ENCODE measurements at places on chromosomes 3 and 15.
A peak's percentile ranks its signal among the peaks of the same experiment; 100 is the strongest.

- DNase-seq, result no peak
Observed at GRCh38 chr3:172553526-172554252, 30.5 kb upstream of the TNFSF10 start.

- DNase-seq, result no peak
Observed at GRCh38 chr3:66037986-66038369, 740 bp downstream of the MAGI1 start.

DNA sequence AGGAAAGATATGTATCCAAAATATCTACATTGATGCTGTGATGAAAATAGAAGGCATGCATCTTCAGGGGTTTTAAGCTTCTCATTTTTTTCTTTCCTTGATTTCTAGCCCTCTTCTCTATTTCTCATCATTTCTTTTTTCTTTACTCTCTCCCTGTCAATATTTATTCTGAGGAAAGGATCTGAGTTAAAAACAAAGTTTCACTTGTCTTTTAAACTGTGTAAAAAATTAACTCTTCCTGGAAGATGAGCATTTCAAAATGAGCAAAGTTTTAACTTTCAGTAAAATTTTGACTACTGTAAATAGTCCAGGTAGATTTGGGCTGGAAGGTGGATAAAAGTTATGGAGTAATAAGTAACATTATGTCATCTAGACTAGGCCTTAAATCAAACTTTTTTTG lies 500.2 kb upstream of the GBE1 start:
- DNase-seq, result no peak

GRCh38 chr3:27025718-27026117 lies 343.5 kb downstream of the NEK10 start:
- DNase-seq, result no peak

DNA sequence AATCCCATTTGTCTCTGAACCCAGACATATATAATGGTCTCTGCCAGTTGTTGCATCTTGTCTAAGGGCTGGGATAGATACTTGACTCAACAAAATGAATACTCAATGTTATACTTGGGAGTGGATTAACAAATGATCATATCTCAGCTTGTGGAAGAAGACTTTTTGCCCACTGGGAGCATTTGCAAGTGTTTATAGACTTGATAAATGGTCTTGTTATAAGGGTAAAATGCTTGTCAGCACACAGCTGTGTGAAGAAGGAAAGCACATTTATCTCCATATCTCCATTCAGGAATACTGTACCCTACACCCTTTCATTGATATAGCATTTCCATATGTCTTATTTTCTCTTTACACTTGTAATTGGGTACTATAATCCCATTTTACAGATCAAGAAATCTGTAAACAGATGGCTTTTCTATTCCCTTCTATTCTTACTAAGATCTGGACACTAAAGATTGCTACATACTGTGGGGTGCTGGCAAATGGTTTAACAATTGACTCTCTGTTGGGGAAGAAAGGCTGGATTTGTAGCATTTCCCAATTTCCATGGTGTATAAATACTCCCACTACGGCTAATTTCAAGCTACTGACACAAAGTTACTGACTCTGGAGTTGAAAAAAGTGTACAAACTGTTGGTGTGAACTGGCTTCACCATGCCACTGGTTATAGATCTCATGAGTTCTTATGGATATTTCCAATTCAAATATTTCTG lies 154.6 kb downstream of the CHST2 start:
- no peak for DNase-seq

DNA sequence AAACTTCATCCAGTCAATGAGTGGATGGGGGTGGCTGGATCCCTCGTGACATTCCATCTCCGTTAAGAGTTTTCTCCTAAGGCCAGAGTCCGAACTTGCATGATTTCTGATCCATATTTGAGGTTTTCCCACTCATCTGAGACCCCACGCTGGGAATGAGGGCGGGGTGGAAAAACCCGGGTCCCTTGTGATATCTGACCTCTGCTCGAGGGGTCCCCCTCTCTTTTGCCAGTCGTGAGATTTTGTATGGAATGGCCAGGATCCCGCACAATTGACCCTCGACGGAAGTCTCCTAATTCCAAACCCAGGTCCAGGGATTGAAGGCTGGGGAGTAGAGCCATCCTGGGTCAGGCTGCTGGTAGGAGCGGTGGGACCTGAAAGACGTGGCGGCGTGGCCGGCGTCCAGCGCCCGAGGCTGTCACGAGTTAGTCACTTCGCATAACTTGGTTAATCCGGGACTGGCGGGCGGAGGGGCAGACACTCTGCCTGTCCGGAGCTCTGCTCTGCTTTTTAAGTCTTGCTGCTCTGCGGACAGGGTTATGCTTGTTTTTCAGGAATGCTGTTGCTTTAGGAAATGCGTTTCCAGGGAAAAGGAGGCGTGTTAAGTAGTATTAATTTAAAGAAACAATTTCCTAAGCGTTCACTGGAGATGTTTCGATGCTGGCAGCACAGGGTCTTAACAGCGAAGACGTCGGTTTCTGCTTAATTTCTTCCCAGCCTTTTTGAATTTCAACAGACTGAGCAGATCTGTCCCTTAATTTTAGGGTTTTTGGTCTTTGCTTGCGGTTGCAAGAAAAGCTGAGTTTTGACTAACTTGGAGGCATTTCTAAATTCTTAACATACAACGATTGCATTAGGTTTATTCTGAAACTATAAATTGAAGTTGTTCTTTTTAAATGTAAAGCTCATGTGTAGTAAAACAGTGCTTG lies 69.7 kb upstream of the LRRFIP2 start:
- no peak for DNase-seq

DNA sequence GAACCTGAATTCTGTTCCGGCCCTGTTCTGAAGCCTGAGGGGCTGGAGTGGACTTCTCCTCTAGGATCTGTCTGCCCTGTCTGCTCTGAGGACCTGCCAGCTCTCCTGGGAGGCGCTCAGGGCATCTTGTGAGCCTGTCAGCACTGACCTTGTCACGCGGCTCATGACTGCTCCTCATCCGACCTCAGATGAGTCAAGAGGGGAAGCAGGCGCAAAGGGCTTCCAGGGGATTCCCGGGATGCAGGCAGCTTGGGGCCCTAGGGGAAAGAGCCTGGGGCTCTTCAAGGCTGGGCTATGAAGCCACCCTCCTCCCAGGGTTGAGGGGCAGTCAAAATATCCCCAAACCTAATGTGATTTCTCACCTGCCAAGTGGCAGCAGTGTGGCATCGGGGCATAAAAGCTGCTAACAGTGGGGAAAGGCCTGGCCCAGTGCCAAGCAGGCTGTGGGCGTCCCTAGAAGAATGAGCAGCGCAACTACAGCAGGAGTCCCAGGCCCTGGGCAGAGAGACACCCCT lies 27.6 kb upstream of the ANKDD1A start:
- no peak for DNase-seq

- no peak for DNase-seq
Observed at GRCh38 chr3:24479816-24480215, 14.8 kb downstream of the THRB start.

DNA sequence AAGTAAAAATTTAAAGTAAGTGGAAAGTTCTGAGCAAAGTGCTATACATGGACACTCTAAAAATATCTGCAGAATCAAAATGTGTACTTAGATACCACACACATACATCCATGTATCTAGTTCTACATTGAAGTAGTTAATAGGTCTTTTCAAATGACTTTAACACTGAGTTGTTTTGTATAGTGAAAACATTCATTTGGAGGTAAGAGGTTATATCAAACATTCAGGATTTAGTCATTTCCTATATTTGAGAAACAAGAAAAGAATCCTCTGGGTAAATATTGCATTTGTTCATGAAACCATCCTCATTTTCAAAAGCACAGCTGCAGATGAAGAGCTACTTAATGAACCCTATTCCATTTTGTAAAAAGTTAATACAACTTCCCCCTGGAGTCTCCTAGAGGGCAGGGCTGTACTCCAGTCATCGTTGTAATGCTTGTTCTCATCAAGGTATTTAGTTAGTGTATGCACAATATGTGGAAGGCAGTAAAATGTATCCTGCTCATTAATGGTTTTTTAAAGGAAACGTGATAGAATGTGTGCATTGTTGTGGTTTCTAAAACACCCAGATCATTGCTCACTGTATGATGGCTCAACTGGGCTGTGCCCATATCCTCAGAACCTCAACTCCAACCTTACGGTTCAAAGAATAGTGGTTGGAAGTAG lies 26.2 kb downstream of the ARPP21 start:
- no peak for DNase-seq

- no peak for DNase-seq
Observed at GRCh38 chr3:119099785-119100184, 46.2 kb upstream of the TEX55 start.

- no peak for DNase-seq
Observed at GRCh38 chr3:8665407-8665896, 20.9 kb upstream of the SSUH2 start.

GRCh38 chr15:57287123-57287521 lies 89.2 kb upstream of the CGNL1 start:
- no peak for DNase-seq

- no peak for DNase-seq
Observed at GRCh38 chr3:3429841-3430240, 250.3 kb upstream of the CRBN start.

DNA sequence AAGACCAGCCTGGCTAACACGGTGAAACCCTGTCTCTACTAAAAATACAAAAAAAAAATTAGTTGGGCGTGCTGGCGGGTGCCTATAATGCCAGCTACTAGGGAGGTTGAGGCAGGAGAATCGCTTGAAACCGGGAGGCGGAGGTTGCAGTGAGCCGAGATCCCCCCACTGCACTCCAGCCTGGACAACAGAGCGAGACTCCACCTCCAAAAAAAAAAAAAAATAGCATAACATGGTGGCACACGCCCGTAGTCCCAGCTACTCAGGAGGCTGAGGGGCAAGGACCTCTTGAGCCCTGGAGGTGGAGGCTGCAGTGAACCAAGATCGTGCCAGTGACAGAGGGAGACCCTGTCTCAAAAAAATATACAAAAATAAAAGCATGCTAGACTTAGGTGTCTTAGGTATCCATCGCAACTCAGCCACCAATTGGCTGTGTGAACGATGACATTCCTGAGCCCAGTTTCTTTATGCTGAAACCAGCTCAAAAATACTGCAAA lies 6.2 kb downstream of the PLCH1 start:
- DNase-seq, result no peak

GRCh38 chr3:62475306-62475705 lies 102.0 kb upstream of the FEZF2 start:
- no peak for DNase-seq

GRCh38 chr15:94478763-94479162 lies 247.4 kb downstream of the MCTP2 start:
- peak; percentile 1 for DNase-seq

GRCh38 chr3:166554023-166554422 lies 716.8 kb upstream of the BCHE start:
- DNase-seq, result no peak

DNA sequence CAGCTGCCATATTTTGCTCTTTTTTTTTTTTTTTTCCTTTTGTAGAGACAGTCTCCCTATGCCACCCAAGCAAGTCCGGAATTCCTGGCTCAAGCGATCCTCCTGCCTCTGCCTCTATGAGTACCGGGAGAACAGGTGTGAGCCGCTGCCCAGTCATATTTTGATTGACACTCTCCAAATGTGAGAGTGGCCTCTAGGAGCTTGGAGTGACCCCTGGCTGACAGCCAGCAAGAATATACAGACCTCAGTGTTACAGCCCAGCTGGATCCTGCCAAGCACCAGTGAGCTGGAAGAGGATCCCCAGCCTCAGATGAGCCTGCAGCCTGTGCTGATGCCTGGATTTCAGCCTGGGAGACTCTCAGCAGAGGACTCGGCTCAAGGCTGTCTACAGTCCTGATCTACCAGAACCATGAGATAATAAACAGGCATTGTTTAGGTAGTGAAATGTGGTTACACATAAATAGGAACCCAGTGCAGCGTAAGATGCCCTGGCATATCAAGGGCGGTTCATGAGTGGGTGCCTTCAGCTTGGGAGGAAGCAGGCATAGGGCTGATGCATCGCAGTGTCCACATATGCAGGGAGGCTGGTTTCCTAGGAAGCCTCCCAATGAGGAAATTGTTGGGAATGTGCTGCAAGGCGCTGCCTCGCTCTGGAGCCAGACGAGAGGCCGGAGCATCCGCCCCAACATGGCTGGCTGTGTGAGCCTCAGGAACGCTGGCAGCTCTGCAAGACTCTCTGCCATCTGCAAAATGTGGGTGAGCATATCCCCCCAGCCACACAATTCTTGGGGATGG lies 38.9 kb upstream of the ATP10A start:
- DNase-seq, result no peak

- DNase-seq, result no peak
Observed at GRCh38 chr3:120145542-120146285, 51.5 kb upstream of the GSK3B start.

DNA sequence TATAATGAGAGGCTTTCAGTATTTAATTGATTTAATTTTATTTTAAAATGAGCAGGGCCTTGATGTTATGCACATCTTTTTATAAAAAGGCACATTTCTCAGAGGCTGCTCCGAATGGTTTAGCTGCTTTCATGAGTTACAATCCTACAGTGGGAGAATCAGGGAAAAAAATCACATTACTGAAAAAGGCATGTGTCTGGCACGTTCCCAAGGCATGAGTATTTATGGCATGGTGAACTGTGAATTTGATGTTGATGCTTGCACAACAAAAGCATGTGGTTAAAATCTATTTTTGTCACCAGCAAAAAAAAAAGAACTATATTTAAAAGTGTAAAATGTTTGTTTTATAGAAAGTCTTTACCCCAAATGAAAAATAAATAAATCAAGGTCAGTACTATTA lies 485.2 kb upstream of the ROBO2 start:
- DNase-seq, result no peak

DNA sequence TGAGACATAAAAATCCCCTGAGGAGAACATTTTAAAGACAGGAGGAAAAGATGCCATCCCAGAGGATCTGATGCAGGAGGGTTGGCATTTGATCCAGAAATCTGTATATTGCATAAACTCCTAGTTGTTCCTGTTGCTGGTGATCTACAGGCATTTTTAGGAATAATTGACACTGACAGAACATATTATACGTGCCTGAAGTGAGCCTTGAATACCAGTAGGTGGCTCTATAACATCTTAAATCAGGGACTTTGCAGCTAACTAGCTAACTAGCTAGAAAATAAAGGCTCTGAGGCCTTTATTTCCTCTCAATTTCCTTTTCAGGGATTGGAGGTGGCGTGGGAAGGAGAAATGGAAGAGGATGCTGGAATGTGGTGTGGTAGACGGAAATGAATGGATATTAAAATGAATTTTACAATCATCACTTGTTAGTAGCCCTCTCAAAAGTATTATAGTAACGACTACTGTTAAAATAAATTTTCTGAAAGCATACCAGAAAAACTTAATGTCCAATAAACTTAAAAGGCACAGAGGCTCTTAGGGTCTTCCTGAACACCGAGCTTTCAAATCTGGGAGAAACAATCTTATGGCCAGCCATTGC lies 73.8 kb upstream of the ZBED2 start:
- DNase-seq, result peak; percentile 68

Data from NCI-H748 treated with DMSO at 0.1 percent for 48 hours (cell line).